ENCODE measurements at places on chromosomes 4 and X. TPM values are rescaled to one million over a fixed set of nuclear protein-coding genes. Genes with fewer than 3 reads are reported as not detected.

The VCX3A gene
- total RNA-seq, result not detected

The SRD5A3 gene
- 39.5 TPM for total RNA-seq

The F11 gene
- not detected for total RNA-seq

GRCh38 chr4:134327274-134328122 lies 125.9 kb upstream of the PABPC4L start:
- DNase-seq, result no peak

The UGT2B10 gene
- not detected for total RNA-seq

GRCh38 chrX:25721564-25721963 lies 416.6 kb upstream of the MAGEB18 start:
- DNase-seq, result no peak

DNA sequence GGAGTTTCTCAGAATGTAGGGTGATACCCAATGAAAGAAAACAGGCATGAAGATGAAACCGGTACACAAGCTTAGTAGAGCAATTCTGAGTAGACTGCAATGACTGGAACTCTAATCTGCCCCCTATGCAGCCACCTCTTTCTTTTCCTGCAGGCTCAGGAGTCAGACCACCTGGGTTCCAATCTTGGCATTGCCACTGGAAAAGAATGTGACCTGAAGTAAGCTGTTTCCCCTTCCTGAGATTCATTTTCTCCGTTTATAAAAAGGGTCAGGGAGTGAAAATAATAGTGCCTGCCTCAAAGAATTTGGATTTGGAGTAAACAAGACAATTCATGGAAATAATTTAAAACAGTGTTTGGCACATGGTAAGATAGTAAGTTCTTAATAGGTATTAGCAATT lies 1464.0 kb downstream of the PCDH7 start:
- DNase-seq, result no peak

- DNase-seq, result no peak
These were observed 78.1 kb upstream of the PLAC1 start for GRCh38 chrX:134736356-134736755.

The F9 gene
- not detected for total RNA-seq

- no peak for DNase-seq
These were observed 18.6 kb upstream of the XG start for GRCh38 chrX:2733286-2733685.

- no peak for DNase-seq
These were observed 1594.7 kb downstream of the TECRL start for GRCh38 chr4:62814510-62815047.

GRCh38 chr4:138103597-138104283 lies 138.4 kb downstream of the SLC7A11 start:
- DNase-seq, result no peak

DNA sequence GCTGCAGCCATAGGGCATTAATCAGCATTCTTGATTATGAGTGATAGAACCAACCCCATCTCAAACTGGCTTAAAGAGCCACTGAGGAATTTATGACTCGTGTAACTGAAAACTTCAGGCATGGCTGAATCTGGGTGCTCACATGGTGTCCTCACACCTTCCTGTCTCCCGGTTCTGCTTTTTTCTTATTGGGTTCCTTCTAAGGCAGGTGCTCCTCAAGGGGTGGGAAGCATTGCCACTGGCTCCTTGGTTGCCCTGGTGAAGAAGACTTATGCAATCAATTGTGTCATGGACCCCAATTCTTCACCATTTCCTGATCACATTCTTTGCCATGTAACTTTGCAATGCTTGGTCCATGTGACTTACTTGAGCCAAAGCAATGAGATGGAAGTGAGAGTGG lies 4.3 kb upstream of the ZCCHC4 start:
- DNase-seq, result no peak

The MAGEA9B gene
- not detected for total RNA-seq

- DNase-seq, result peak; percentile 80
These were observed 67.0 kb upstream of the FAM9A start for GRCh38 chrX:8868070-8868773.

DNA sequence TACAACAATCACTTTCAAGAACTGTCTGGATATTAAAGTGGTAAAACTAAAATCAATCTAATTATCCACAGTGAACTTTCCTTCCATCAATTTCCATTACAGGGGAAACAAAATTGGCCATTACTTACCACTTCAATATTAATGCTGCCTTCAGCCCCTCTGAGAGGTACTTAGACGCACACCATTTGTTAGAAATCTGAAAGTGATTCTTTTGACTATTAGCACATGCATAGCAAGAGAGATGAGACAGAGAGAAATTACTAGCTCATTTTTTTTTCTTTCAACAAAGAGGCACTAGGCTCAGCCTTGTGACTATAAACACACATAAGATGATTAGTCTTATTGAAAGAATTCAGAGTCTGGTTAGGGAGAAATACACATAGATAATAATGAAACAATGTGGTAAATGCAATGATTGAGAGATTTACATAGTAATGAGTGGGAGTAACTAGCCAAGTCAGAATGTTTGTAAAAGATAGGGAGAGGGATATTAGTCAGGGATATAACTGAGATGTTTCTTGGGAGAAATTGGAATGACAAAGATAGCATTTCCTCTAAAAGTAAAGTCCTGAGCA lies 93.3 kb downstream of the YIPF7 start:
- DNase-seq, result peak; percentile 23

- no peak for DNase-seq
These were observed 7.8 kb downstream of the PNMA3 start for GRCh38 chrX:153064061-153064460.

- peak; percentile 57 for DNase-seq
These were observed at the start of gene PAQR3 for GRCh38 chr4:78938868-78939666. Gene PAQR3, minus strand, starts transcription at chr4:78939438. Its CDS starts 214 bp downstream, at chr4:78939224.
